NCI-H446 (cell line): ENCODE measurements at places on chromosomes 1 and 21.

GRCh38 chr1:183593356-183593755, 3.1 kb upstream of the NCF2 start:
- DNase-seq: no peak

- no peak for DNase-seq
These were observed 113.9 kb downstream of the ADSS2 start for GRCh38 chr1:244337839-244338238.

DNA sequence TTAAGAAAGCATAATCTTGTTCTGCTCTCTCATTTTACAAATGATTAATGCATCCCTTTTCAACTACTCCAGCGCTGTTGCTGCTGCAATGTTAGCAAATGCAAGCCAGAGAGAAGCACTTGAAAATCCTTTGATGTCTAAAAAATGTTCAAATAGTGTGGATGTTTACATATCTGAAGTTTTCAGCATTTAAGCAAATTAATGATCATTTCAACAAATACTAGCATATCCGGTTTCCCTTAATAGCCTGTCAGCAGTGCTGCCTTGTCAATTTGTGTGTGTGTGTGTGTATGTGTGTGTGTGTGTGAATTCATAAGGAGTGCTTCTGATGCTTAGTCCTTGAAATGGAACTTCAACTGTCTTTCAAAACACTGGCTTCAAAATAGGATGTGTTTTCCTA, 48.1 kb upstream of the WNT2B start:
- DNase-seq: no peak

- DNase-seq: no peak
These were observed at the start of gene SHISA4 for GRCh38 chr1:201888282-201889089. Gene SHISA4, plus strand, starts transcription at chr1:201888898. Its CDS starts 97 bp downstream, at chr1:201888995.

GRCh38 chr1:54405898-54406293, 298 bp downstream of the SSBP3 start:
- no peak for DNase-seq

GRCh38 chr1:34019741-34020552, 145.1 kb downstream of the CSMD2 start:
- no peak for DNase-seq

DNA sequence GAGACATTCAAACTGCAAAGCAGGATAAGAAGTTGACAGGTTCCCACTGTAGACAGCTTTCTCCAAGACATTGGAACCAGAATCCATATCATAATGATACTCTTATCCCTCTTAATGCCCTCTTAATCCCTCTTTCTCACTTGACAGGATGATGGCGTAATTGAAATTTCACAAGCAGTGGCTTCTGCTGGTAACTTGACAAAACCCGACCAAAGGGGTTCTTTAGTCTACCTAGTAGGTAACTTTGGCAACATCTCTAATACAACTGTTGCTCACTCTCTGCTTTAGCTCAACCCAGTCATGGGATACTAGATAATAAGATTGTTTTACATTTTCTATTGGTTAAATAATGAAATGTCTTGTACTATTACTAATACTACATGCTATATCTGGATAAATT, 34.7 kb downstream of the S100A10 start:
- DNase-seq: no peak

DNA sequence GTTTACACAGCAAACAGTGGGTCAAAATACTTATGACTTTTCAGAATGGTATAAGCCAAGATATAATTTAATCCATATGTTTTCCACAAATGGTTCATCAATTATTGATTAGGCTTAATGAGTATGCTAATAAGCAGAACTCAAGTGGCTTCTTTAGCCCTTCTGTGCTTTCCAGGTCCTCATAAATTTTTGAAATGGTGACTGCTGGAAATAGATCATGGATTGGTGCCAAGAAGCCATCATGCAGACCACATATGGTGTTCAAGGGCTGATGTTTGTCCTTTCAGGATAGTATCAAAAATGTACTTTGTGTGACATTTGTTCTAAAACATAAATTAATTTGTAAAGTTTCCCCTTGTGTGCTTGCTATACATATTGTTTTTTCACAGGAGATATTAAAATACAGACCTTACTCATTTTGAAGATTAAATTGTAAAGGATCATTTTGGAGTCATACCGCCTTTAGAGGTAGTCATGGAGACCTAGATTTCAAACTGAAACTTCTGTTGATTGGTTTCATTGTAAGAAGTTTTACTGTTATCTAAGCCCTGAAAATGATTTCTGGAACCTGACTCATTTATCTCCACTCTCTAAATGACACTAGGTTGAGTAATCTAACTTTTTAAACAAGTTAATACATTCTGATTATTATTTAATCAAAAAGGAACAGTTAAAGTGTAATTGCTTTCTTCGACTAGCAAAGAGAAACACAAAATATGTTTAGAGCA, 507.9 kb downstream of the PLA2G4A start:
- DNase-seq: peak; percentile 71

DNA sequence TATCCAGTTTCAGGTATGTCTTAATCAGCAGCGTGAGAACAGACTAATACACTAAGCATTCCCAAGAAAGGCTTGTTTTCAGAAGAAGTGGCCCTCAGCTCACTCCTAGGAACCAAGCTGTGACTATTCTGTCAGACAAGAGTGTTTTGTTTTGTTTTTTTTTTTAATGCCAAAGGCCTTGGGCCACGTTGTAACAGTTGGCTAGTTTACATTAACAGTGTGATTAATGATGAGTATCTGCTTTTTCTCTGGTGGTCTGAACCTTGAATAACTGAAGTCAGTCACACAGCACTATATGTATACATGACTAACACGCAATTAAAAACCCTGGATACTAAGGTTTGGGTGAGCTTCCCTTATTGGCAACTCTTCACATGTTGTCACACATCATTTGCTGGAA, 21.9 kb downstream of the DPYD start:
- no peak for DNase-seq

- DNase-seq: no peak
These were observed 116.4 kb upstream of the FAM78B start for GRCh38 chr1:166283190-166283589.

DNA sequence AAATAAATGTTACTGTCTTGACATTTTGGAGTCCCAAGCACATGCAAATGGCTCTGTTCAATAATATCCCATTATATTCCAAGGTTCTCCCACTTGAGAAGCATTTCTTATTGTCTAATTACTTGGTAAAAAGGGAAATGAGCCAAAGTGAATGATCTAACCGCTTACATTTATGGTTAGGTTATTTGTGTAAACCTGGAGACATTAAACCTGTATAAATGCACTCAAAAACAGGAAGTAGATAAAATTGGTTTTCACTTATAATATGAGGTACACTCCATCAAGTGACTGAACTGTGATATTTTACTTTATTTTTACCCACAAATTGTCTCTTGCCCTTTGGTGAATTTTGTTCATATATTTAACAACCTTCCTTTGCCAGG, 26.8 kb downstream of the KIF1B start:
- no peak for DNase-seq

DNA sequence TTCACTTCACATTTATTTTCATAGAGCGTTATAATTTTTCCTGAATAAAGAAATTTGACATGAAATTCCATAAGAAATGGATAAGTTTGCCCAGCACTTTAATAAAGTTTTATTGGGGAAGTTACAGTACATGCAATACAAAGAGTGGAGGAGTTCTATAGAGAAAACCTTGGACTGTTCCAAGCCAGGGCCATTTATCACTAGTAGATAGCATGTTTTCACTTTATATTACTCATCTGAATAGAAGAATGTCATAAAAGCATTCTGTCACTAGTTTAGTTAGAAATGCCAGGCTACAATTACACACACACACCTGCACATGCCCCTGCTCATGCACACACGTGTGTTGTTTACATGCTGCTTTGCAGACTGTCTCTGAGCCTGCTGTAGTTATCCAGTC, 123.3 kb downstream of the NEK7 start:
- DNase-seq: no peak
